Activated CD8-positive, alpha-beta memory T cell treated with anti-CD3 and anti-CD28 coated beads for 4 hours (primary cell): ENCODE measurements at places on chromosomes 1 and 21.

DNA sequence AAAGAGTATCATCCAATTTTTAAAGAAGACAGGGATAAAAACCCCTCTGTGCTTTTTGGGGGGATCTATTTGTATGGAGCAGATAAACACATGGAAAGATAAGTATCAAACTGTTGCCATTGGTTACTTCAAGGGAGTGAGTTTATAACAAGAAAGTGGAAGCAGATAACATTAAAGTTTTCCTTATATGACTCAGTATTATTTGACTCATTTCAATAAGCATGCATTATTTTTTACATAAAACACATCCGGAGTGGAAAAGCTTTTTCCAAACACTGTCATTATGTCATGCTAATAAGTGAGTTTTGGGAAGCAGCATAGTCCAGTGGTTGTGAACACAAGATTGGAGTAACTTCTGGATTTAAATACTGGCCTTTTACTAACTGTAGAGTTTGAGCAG is 452.2 kb downstream of the LTN1 start:
- no peak for DNase-seq

DNA sequence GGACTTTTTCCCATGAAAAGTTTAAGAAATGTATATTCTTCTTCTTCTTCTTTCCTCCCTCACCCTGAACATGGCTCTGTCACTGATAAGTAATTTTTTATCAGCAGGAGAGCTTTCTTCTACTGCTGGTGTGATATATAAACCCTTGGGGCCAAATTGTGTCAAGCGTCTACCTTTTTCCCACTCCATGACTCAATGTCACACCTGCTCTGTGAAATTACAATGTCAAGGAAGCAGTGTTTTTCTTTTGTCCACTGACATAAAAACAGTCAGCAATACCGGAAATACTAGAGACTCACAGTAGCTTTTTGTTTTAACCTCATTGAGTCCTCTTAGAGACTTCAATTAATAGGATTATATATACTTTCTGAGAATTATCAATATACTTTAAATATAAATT is 416.2 kb upstream of the ADGRL4 start:
- DNase-seq = no peak

DNA sequence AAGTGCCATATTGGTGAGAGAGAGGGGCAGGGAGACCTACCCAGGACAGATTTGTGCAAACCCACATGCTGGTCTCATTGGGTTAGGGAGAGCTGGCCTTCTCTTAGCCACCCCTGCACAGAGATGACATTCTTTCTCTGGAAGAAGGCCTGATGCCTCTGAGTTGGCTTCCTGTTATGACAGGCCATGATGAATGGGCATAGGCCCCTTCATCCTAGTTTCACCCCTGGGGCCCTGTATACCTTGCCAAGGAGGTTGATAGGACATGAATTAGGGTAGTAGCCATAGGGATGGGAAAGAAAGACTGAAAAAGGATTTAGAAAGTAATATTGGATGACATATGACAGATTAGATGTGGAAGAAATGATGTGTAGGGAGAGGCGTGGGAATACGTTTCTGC is 46.6 kb downstream of the TENT5C start:
- no peak for DNase-seq

DNA sequence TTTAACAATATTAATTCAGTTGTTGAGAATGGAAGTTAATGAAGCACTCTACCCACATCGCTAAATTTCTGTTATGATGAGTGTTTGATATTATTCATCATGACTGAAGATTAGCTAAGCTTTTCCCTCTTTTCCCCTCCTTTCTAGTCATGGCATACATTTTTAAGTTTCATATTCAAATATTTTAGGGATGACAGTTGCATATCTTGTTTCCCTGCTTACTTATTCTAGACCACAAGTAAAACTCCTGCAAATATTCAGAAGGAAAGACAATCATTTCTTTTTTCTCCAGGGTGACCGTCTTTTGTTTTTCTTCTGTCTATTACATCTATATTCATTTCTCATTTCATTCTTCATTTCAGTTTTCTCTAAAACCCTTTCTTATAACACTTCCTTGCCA is 906.0 kb downstream of the ADGRL2 start:
- DNase-seq = no peak

DNA sequence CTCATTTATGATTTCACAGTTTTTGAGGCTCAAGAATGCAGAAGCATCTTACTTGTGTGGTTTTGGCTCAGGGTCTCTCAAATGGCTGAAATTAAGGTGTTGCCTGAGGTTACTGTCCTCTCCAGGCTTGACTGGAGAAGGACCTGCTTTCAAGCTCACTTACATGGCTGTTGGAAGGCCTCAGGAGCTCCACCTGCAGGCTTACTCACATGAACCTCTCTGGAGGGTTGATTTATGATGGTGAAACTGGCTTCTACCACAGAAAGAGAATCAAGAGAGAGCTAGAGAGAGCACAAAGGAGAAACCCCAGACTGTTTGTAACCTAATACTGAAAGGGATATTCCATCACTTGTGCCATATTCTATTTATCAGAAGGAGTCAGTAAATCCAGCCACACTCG is 6.2 kb upstream of the KCNK2 start:
- no peak for DNase-seq

DNA sequence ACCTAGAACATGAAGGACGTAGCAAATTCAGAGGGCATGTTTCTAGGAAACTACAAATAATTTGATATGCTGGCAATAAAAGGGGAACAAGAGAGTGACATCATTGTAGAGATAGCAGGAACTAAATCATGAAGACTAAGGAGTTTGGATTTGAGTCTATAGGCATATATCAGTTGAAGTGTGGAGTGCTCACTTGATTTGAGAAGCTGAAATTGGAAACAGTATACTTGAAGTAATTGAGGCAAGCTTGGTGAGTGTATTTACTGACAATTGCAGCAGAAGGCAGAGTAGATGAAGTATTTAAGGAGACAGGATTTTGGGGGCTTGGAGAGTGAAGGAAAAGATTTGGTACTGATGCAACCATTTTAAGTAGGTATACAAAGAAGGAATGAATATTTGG is 6.4 kb upstream of the TMCO2 start:
- no peak for DNase-seq

GRCh38 chr1:162213281-162213912 is 143.9 kb downstream of the NOS1AP start:
- no peak for DNase-seq

- DNase-seq = no peak
These were observed 80.7 kb downstream of the SKI start for GRCh38 chr1:2308844-2309243.

DNA sequence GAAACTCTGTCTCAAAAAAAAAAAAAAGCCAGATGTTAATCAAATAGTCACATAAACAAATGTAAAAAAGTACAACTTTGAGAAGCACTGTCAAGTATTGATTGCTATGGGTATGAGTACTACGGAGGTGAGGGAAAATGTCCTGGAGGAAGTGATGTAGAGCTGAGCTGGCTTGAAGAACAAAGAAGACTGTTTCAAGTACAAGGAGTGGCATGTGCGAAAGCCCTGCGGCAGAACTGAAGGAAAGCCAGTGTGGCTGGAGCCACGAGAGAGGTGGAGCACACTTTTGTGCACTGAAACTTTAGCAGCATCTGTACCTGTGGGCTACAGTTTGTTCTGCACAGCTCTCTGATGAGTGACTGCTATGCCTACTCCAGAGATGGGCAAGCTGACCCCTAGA is 5.4 kb upstream of the RPS6KA1 start:
- no peak for DNase-seq

DNA sequence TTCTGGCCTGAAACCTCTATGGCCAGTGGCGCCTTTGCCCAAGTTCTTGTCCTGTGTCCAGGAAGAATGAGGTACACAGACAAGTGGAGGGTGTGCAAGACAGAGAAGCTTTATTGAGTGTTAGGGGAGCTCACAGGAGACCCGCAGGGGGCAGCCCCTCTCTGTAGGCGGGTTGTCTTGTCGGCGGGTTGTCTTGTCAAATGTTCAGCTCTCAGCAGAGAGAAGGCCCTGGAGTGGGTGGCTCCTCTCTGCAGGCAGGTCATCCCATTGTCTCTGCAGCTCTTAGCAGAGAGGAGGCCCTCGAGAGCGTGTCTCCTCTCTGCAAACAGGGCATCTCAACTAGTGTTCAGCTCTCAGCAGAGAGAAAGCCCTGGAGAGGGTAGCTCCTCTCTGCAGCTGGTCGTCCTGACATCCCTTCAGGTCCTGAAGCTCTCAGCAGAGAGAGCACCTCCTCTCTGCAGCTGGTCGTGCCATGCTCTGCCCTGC is 11.0 kb downstream of the COL6A2 start:
- no peak for DNase-seq

DNA sequence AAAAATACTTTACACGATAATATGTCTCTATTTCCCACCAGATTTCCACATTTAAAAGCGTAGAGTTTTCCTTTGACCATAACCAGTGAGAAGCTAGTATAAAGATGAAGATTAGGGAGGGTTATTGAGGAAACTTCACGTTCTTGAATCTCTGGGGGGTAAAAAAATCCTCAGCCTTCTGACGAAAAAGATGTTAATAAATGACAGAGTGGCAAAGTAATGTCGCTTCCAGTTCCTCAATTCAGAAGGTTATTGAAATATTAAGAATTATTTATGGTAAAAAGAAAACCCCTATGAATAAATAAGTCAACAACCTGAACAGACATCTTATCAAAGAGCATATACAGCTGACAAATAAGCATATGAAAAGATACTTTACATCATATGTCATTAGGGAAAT is 241.0 kb downstream of the GPATCH2 start:
- DNase-seq = no peak

DNA sequence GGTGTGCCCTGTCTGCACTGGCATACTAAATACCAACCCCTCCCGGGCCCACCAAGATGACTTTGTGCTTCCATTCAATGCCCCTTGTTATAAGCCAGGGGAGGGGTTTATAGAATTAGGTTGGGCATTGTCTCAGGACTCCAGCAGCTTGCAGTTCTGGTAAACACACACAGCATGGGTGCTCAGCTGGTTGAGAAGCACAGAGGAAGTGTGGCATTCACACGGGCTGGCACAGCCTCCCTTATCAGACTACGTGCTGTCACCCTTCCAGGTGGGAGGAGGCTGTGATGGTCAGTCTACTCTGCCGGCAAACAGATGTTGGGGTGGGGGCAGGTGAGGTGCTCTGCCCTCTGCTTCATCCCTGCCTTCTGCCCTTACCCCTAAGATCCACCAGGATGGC is 15.0 kb upstream of the SLC6A17 start:
- DNase-seq = no peak

DNA sequence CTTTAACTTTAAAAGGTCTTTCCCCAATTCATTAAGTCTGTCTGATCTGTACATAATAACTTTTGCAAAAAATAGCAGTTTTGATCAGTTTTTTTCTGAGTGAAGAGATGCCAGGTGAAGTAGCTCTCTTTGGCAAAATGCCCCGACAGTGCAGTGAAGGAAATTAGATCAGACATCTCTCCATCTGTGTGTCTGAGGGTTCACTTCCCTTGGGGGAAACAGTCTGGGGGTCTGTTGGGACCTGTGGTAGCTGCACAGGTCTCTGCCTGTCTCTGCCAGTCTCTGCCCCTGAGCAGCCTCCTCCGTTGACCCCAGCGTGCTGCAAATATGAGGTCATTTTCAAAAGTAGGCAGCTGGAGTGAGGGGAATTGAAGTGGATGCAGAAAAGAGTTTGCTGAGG is 54.5 kb downstream of the TBCE start:
- no peak for DNase-seq

DNA sequence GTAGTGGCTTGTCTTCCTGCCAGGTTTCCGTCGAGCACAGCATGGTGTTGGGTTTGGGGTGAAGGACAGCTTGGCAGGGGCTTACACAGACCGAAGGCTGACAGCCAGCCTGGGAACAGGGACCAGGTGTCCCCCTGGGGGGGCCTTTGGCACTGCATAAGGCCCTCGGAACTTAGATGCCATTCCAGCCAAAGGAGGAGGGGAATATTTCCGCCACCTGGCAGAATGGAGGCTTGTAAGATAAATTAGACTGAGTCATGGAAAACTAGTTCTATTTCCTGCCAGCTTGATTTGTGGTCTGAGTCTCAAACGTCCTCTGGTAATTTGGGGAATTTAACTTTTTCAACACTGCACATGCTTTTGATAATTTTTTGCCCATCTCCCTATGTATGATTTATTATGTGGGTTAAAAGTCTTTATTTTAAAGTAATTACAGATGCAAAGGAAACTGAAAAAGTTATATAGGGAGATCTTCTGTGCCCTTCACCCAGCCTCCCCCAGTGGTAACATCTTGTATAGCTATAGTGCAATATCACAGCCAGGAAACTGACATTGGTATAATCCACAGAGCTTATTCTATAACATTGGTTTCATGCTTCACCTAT is 11.5 kb upstream of the TMEM51 start:
- DNase-seq = no peak

DNA sequence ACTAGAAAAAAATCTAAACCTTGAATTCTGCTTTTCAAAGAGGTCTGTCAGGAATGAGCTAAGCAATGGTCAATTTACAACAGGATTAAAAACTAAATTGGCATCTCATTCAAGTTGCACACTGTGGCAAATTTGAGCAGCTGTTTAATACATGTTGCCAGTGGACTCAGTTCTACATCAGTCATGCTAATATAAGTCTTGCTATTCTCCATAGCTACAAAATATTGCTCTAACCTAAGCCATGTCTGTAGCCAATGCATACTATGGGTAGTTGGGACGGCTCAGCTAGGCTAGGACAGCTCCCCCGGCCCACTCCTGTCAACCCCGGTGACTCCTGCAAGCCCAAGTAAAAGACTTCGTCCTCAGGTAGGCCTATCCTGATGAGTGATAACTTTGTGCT is 10.9 kb upstream of the VAV3 start:
- no peak for DNase-seq

DNA sequence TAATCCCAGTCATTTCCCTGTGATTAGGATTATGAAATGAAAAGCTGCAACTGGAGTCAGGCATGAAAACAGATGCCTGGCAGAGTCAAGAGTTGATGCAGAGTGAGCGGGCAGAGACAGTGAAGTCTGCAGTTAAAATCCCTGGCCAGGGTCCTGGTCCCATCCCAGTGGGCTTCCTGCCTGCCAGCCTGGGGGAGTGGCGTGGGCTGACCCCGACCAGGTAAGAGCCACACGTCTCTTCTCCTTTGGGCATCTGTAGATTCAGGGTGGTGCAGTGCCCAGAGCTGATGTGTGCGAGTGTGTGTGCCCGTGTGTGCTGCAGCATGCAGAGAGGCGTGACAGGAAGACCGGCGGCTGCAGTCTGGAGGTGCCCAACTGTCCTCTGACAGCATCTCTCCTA is 6.2 kb upstream of the KIAA1614 start:
- DNase-seq = no peak

GRCh38 chr1:226542623-226543103 is 5.9 kb upstream of the STUM start:
- no peak for DNase-seq

- no peak for DNase-seq
These were observed 31.7 kb upstream of the KLF17 start for GRCh38 chr1:44086692-44087474.

GRCh38 chr1:236057546-236057945 is 7.3 kb downstream of the NID1 start:
- no peak for DNase-seq

- DNase-seq = no peak
These were observed 49.6 kb downstream of the CTTNBP2NL start for GRCh38 chr1:112445596-112445995.

GRCh38 chr1:173702736-173703135 is 12.0 kb upstream of the KLHL20 start:
- no peak for DNase-seq
